T-cell (primary cell): ENCODE measurements at places on chromosomes 16 and 17.
A peak's percentile ranks its signal among the peaks of the same experiment; 100 is the strongest.

DNA sequence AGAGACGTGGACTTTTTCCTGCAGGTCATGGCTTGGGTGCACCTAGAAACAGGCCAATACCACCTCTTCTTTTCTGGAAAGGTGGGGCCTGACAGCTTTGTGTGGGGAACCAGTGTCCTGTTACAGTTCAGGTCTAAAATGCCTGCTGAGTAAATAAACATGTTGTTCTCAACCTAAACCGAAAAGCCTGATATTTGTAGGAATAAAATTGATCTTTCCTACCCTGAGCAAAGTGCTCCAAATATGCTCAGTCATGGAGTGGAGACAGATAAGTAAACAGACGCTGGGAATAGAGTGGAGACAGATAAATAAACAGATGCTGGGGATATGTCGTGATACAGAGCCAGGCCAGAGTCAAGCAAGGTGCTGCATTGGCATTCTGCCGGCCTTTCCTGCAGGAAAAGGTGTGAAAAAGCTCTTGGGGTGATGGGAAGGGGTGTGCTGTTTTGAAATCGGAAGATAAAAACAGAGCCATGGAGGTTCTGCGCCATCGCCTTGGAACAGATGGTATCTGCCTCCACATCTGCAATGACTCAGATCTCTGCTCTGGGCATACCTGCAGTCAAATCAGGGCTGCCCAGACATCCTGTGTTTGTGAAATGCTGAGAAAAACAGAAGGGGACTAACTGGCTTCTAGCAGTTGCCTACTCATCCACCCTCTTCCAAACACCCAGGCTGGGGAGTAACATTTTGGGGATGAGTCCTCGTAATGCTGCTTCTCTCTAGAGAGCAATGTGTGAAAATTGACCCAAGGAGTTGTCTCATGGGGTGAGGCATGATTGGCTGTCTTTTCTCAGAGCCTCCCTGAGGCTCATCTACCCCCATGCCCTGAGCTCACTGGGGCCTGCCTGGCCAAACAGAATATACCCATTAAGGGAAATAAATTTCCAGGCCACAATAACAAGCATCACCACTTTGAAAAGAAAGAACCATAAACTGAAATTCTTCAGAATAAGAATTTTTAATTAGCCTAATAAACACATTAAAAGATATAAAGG, 16.8 kb upstream of the TRPV2 start:
- H3K27me3 ChIP-seq, result peaks cover 11% of the 10 kb centered on the region
- no peaks in the 10 kb centered on the region for H3K4me1 ChIP-seq
- no peak overlapping the region for H3K27ac ChIP-seq
- no peak for DNase-seq

- no peak overlapping the region for H3K4me3 ChIP-seq
- H3K27me3 ChIP-seq, result peaks cover 2% of the 10 kb centered on the region
- DNase-seq, result no peak
Observed at GRCh38 chr16:4172070-4172469, 55.8 kb upstream of the ADCY9 start.

- DNase-seq, result no peak
- H3K27ac ChIP-seq, result no peak overlapping the region
- no peak overlapping the region for H3K4me3 ChIP-seq
- H3K27me3 ChIP-seq, result no peaks in the 10 kb centered on the region
- H3K4me1 ChIP-seq, result peaks cover 13% of the 10 kb centered on the region
- H3K36me3 ChIP-seq, result no peaks in the 10 kb centered on the region
Observed at GRCh38 chr16:80744856-80745255, 59.5 kb downstream of the CDYL2 start.

- DNase-seq, result no peak
- peaks cover 8% of the 10 kb centered on the region for H3K36me3 ChIP-seq
- peaks cover 9% of the 10 kb centered on the region for H3K4me1 ChIP-seq
- no peaks in the 10 kb centered on the region for H3K27me3 ChIP-seq
Observed at GRCh38 chr16:31063495-31063842, 10.6 kb downstream of the ZNF668 start.

DNA sequence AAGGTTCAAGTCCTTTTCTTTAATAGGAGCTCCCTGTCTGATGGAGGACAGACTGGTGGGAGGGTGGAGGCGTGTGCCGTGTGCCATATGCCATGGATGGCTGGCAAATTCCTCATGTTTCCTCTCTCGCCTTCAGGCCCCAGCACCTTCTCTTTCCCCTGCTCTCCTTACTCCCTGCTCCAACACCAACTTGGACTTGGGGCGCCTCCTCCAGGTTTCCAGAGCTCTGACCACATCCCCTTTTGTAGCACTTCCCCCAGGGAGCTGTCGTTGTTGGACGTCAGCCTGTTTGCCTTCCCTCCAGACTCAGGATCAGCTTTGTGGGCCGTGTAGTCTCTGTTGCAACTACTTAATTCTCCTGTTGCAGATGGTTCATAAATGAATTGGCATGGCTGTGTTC, 30.7 kb downstream of the TMC7 start:
- H3K27me3 ChIP-seq, result no peaks in the 10 kb centered on the region
- no peak overlapping the region for H3K4me3 ChIP-seq
- H3K27ac ChIP-seq, result no peak overlapping the region

GRCh38 chr16:14449790-14450480, 180.1 kb downstream of the PARN start:
- no peaks in the 10 kb centered on the region for H3K4me1 ChIP-seq
- H3K36me3 ChIP-seq, result no peaks in the 10 kb centered on the region
- H3K27me3 ChIP-seq, result no peaks in the 10 kb centered on the region
- no peak overlapping the region for H3K4me3 ChIP-seq
- no peak for DNase-seq

DNA sequence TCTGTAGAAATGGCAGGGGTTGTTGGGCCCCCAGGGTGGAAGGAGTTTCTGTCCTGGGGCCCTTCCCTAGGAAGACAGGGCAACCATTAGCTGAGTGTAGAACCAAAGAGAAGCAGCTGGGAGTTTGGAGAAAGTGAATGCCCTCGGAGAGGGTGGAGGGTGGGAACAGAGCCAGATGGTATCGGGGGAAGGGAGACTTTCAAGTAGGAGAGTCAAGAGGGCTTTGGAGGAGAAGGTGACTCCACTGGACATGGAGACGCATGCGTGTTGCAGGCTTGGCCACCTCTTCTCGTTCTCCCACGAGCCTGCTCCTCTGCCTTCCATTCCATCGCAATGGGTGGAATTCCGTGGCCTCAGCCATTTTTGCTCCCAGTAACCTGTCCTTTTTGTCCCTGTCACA, 19.4 kb downstream of the SLC47A1 start:
- DNase-seq, result no peak
- H3K4me1 ChIP-seq, result no peaks in the 10 kb centered on the region
- peaks cover 35% of the 10 kb centered on the region for H3K27me3 ChIP-seq
- no peaks in the 10 kb centered on the region for H3K36me3 ChIP-seq
- no peak overlapping the region for H3K27ac ChIP-seq
- no peak overlapping the region for H3K4me3 ChIP-seq

GRCh38 chr16:12356632-12357340, 380.3 kb downstream of the SNX29 start:
- DNase-seq, result no peak
- H3K4me3 ChIP-seq, result no peak overlapping the region
- H3K27me3 ChIP-seq, result no peaks in the 10 kb centered on the region
- H3K36me3 ChIP-seq, result peaks cover 10% of the 10 kb centered on the region
- H3K4me1 ChIP-seq, result no peaks in the 10 kb centered on the region

DNA sequence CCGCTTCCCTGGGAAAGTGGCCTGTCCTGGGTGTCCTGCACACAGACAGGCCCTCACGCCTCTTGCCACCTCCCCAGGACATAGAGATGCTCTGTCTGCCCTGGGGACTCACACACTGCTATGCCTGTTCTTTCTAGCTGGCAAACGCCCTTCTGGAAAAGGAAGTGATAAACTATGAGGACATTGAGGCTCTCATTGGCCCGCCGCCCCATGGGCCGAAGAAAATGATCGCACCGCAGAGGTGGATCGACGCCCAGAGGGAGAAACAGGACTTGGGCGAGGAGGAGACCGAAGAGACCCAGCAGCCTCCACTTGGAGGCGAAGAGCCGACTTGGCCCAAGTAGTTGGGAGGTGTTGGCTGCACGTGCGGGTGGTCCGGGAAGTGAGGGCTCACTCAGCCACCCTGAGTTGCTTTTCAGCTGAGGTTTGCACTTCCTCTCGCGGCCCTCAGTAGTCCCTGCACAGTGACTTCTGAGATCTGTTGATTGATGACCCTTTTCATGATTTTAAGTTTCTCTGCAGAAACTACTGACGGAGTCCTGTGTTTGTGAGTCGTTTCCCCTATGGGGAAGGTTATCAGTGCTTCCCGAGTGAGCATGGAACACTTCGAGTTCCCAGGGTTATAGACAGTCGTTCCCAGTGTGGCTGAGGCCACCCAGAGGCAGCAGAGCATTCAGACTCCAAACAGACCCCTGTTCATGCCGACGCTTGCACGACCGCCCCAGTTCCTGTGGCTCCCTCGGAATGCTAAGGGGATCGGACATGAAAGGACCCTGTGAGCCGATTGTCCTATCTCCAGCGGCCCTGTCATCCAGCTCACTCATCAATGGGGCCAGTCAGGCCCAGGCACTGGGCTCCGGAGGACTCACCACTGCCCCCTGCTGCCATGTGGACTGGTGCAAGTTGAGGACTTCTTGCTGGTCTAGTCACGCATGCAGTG, 3.5 kb upstream of the RPL13 start:
- peaks cover 48% of the 10 kb centered on the region for H3K36me3 ChIP-seq
- DNase-seq, result peak; percentile 82
- no peaks in the 10 kb centered on the region for H3K27me3 ChIP-seq

GRCh38 chr17:61597607-61598006, 6.6 kb upstream of the NACA2 start:
- H3K4me3 ChIP-seq, result no peak overlapping the region
- H3K27me3 ChIP-seq, result peaks cover 15% of the 10 kb centered on the region
- H3K36me3 ChIP-seq, result no peaks in the 10 kb centered on the region
- no peaks in the 10 kb centered on the region for H3K4me1 ChIP-seq
- H3K27ac ChIP-seq, result no peak overlapping the region

DNA sequence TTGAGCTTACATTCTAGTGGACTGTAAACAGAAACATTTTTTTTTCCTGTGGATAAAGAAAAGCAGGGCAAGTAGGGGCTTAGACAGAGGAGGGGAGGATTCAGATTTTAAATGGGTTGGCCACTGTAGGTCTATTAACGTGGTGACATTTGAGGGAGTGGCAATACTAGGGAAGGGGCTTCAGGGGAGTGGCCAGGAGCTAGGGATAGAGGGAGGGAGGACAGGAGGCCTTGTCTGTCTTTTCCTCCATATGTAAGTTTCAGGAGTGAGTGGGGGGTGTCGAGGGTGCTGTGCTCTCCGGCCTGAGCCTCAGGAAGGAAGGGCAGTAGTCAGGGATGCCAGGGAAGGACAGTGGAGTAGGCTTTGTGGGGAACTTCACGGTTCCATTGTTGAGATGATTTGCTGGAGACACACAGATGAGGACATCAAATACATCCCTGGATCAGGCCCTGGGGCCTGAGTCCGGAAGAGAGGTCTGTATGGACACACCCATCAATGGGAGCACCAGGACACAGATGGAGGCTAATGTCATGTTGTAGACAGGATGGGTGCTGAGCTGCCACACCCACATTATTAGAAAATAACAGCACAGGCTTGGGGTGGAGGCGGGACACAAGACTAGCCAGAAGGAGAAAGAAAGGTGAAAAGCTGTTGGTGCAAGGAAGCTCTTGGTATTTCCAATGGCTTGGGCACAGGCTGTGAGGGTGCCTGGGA, 6.5 kb upstream of the HBM start:
- no peaks in the 10 kb centered on the region for H3K36me3 ChIP-seq
- H3K27ac ChIP-seq, result no peak overlapping the region
- no peak for DNase-seq
- peaks cover 2% of the 10 kb centered on the region for H3K4me1 ChIP-seq

- no peaks in the 10 kb centered on the region for H3K27me3 ChIP-seq
- H3K4me1 ChIP-seq, result no peaks in the 10 kb centered on the region
- H3K27ac ChIP-seq, result peak overlapping the region; percentile 2
- no peak for DNase-seq
- no peaks in the 10 kb centered on the region for H3K36me3 ChIP-seq
Observed at GRCh38 chr16:50351952-50352351, 16.8 kb downstream of the BRD7 start.

- H3K36me3 ChIP-seq, result no peaks in the 10 kb centered on the region
- H3K4me3 ChIP-seq, result no peak overlapping the region
- H3K4me1 ChIP-seq, result no peaks in the 10 kb centered on the region
- DNase-seq, result no peak
- H3K27me3 ChIP-seq, result no peaks in the 10 kb centered on the region
Observed at GRCh38 chr17:59409336-59410048, 78.0 kb downstream of the YPEL2 start.

DNA sequence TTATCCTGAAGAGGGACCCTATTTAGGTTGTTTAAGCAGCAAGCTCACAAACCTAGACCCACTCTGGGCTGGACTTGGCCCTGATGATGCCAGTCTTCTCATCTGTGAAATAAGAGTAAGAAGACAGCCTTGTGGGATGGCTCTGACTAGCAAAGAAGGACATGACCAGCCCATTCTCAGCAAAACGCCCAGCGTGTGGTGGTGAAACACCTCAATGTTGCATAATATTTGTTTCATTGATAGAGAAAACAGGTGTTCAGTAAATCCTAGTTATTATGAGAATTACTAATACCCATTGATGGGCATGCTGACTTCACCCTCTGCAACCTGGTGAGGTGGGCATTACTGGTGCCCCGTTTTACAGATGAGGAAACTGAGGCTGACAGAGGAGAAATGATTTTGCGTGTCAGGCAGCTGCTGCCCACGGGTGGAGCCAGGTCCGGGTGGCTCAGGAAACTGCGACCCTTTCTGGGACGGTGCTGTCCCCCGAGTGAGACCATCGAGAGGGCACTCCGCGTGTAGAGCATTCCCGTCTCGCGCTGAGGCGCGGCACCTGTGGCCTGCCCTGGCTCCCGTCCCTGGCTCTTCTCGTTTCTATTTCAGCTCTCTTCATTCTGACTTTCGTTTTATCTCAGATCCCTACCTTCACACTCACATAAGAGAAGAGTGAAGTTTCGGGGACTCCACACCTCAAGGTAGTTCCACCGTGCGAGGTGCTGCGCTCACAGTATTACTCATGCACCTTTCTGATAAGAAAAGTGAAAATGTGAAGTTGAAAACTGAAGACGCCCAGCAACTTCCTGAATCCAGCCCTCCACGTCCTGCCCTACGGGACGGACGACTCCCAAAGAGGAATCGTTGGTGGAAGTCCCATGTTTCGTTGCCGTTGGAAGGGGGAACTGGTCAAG, 48.5 kb downstream of the IRF8 start:
- H3K27ac ChIP-seq, result no peak overlapping the region
- no peaks in the 10 kb centered on the region for H3K36me3 ChIP-seq

- peaks cover 3% of the 10 kb centered on the region for H3K36me3 ChIP-seq
- DNase-seq, result no peak
- H3K27ac ChIP-seq, result no peak overlapping the region
Observed at GRCh38 chr16:81995651-81996050, 15.6 kb downstream of the SDR42E1 start.

GRCh38 chr17:14813649-14814370, 451.3 kb downstream of the PMP22 start:
- H3K4me1 ChIP-seq, result no peaks in the 10 kb centered on the region
- H3K27me3 ChIP-seq, result peaks cover 3% of the 10 kb centered on the region
- H3K4me3 ChIP-seq, result no peak overlapping the region
- peak; percentile 27 for DNase-seq

DNA sequence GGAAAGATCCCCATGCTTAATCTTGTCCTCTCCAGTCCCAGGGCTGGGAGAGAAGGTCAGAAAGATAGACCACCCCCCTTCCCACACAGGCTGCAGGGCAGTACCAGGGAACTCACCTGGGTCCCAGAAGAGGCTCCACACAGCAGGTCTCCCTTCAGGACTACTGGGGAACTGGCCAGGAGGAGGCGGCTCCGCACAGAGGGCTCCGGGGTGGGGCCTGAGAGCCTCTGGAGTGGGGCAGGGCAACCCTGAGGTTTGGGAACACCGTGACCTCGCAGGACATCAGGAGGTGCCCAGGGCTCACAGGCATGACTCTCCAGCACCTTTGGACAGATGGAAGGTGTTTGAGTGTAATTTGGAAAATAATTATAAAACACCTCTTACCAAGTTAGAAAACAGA, 11.0 kb downstream of the ABCA3 start:
- H3K27me3 ChIP-seq, result no peaks in the 10 kb centered on the region
- no peaks in the 10 kb centered on the region for H3K4me1 ChIP-seq
- no peaks in the 10 kb centered on the region for H3K36me3 ChIP-seq
